ENCODE measurements at places on chromosomes 13 and 19.

DNA sequence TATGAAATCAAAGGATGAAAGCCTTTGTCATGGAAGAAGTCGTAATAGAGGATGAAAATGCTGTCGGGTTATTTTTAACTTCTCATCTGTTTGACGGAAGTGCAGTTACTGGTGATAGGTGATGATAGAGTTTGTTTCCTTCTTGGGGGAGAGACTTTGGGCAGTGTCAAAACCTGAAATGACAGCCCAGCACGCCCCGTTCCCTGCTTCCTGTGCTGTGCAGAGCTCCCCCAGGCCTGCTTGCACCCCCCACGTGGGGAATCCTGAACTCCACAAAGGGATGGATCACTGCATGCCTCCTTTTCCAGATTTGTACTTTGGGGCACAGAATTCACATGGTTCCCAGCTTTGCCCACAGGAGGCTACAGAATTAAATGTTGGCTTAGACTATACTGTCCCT, 102.7 kb downstream of the ATP11A start:
- no peak for DNase-seq

DNA sequence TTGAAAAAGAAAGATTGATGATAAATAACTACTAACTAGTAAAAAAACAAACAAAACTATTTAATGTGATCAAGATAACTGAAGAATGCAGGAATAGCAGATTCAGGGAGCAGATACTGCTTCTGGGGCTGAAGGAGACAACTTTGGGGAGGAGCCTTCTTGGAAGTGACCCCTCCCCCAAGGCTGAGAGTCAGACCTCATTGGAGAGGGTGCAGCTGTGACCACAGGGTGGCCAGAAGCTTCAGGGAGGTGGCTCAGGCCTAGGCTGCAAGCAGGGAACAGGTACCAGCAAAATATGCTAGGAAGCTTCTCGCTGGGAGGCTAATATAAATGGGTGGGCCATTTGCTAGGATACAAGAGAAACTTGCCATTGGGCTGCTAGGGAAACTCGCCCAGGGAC, 149.9 kb downstream of the MYO16 start:
- DNase-seq = no peak

DNA sequence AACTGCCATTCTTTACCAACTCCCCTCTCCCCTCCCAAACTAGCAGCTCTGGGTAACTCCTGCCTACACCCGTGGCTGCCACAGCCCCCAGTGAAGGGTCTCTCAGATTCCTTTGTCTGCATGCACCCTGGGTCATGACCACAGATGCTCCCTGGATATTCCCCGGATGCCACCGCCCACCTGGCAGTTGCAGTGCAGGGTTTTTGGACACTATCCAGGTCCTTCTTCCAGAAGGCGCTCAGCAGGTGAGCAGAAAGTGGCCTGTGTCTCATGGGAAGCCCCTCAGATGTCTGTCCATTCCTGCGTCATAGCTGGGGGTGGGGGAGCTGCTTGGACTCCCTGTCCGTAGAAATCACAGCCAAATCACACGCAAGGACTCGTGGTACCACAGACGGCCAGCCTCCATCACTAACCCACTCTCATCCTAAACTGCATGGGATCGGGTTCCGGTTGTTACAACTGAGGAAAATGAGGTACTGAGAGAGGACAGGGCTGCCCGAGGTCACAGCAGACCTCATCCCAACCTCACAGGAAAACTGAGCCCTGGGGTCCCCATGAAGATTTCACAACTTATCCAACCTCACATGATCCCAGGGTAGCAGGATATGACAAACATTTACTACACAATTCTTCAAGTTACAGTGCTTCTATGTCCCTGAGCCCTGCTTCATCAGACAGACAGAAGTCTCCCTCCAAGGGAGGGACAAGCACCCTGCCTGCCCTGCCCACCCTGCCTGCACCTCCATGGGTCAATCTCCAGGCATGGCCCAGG, 38.6 kb downstream of the ELL start:
- no peak for DNase-seq

DNA sequence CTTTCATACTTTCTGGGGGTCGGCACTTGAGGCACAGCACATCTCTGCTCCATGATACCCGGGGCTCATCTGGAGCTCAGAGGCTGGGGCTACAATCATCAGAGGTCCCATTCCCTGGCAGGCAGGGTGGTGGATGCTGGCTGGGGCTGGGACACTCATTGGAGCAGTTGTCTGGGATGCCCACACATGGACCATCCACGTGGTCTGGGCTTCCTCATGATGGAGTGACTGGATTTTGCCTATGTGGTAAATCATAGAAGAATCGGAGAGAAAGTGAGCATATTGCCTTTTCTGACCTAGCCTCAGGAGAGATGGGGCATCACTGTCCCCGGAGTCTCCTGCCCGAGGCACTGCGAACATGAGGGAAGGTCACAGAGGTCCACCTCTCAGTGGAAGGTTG, 91.4 kb upstream of the IRS2 start:
- DNase-seq = no peak

GRCh38 chr13:20161275-20161950, 561 bp upstream of the GJA3 start:
- DNase-seq = peak; percentile 72

DNA sequence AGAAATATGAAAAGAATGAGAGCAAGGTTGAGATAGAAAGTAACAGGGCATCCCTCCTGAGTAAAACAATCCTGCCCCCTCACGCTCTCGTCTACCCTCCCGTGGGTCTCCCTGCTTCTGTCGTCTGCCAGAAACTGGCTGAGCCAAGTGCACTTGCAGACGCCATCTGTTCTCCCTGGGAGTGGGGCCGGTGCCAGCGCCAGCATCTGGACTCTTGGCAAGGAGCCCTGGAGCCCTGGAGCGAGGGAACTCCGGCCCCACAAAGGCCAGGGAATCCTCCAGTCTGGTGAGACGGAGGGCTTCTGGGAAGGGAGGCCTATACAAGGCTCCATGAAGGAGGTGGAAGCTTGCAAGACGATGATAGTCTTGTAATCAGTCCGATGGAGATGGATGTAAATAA, 2.3 kb upstream of the TMEM91 start:
- DNase-seq = no peak

DNA sequence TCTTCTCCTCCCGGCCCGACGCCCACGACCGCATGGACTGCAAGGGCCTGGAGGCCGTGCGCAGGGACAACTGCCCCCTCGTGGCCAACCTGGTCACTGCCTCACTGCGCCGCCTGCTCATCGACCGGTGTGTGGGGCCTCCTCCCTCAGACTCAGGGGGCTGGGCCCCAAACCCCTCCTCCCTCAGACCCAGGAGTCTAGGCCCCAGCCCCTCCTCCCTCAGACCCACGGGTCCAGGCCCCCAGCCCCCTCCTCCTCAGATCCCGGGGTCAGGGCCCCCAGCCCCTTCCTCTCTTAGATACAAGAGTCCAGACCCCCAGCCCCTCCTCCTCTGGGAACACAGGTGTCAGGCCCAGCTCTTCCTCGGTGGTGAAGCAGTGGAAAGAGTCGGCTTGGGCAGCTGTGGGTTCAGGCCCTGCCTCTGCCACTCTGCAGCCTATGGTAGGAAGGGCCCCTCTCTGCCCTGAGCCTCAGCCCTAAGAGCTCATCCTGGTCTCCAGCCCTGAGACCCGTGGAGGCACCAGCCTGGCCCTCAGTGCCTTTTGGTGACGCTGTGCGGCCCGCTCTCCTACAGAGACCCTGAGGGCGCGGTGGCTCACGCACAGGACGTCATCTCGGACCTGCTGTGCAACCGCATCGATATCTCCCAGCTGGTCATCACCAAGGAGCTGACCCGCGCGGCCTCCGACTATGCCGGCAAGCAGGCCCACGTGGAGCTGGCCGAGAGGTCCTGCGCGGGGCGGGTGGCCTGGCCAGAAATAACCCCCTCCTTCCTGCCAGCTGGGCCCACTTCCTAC, 3.7 kb upstream of the SPIB start:
- peak; percentile 77 for DNase-seq

DNA sequence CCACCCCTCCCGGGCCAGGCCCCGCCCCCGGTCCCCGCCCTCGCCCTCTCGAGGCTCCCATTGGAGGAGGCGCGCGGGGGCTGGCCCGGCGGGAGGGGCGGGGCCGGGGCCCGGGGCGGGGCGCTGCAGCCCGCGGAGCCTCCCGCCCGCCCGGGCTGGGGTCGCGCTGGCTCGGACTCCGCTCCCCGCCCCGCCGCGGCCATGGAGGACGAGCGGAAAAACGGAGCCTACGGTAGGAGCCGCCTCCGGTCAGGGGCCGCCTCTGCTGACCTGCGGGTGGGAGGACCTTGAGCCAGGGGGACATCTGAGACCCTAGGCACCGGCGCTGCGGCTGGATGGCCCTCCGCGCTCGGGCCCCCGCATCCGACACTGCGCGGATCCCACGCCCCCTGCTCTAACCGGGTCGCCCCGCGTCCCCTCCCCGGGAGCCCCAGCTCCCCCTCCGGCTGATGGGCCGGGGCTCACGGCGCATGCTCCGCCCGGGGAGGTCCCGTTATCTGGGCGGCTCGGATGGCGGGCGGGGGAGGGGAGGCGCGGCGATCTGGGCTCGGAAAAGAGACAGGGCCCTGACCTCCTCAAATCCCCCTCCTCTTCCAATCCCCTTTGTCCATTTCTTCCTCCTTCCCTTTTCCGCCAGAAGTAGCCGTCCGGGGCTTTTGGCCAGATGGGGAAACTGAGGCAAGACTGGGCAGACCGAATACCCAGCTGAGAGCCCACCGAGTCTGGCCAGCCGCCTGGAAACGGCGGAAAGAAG, 15.4 kb upstream of the AP1M2 start:
- peak; percentile 89 for DNase-seq

- DNase-seq = no peak
Measured at GRCh38 chr13:79966493-79966895, 374.4 kb downstream of the SPRY2 start.

- DNase-seq = no peak
Measured at GRCh38 chr19:31271306-31271911, 77.8 kb downstream of the TSHZ3 start.

- no peak for DNase-seq
Measured at GRCh38 chr13:44842158-44842557, 147.1 kb downstream of the NUFIP1 start.

DNA sequence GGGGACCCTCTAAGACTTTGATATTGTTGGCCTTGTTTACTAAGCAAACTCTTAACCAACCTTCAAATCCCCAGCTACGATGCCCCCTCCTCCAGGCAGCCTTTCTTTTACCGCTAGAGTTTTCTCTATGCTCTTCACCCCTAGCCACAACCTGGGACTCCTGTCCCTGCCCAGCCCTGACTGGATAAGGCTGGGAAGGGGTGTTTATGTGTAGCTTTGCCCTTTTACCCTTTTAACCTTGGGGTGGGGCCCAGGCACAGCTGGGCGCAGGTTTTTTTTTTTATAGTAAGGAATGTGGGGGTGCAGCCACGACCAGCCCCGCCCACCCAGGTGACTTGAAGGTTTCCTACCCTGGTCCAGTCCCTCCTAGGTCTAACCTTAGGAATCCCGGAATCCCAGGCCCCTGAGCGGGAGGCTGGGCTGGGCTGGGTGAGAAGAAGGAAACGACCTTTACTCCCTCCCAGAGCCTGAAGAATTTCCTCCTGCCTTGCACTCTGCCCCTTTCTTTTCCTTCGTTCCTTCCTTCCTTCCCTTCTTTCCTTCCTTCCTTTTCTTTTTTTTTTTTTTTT, 12.2 kb downstream of the TJP3 start:
- DNase-seq = no peak

DNA sequence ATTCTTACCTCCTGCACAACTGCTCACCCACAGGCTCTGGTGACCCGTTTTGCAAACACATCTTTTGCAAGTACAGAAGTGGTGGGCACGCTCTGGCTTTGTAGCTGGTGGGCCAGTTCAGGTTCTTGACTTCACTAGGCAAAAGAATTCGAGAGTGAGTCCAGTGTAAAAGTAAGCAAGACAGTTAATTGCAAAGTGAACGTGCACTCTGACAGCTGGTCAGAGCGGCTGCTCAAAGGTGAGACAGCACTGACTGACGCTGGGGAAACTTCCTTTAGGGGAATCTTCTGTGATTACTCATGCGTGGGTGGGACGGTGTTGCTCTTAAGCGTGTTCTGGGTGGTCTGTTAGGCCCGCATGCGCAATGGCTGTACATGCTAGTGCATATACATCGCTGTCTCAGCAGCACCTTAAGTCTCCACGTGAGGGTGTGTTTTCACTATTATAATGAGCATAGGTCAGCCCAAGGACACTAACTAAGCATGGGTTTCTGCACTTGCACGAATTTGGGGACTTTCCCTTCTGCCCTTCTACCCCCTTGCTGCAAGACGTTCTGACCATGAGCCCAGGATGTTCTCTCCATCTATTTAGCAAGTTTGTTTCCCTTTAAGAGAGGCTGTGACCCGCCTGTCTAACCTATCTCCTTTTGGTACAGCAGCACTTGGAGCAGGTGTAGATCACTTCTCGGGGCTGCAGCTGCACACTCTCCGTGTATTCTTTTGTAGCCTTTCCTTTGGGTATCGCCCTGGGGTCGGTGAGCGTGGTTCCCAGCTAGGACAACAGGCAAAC, 30.2 kb upstream of the CD33 start:
- DNase-seq = no peak
